ENCODE measurements at places on chromosomes 5 and 9. TPM values are rescaled to one million over a fixed set of nuclear protein-coding genes. Genes with fewer than 3 reads are reported as not detected.

Gene IGIP
- 2.9 TPM for total RNA-seq

Gene TIMD4
- total RNA-seq, result 4.6 TPM

- peaks cover 63% of the 10 kb centered on the region for H3K4me1 ChIP-seq
- no peak overlapping the region for H3K27ac ChIP-seq
- DNase-seq, result no peak
- H3K36me3 ChIP-seq, result peaks cover 4% of the 10 kb centered on the region
- H3K27me3 ChIP-seq, result no peaks in the 10 kb centered on the region
- H3K4me3 ChIP-seq, result no peak overlapping the region
These were observed 66.5 kb upstream of the TGFBR1 start for GRCh38 chr9:99038484-99038820.

DNA sequence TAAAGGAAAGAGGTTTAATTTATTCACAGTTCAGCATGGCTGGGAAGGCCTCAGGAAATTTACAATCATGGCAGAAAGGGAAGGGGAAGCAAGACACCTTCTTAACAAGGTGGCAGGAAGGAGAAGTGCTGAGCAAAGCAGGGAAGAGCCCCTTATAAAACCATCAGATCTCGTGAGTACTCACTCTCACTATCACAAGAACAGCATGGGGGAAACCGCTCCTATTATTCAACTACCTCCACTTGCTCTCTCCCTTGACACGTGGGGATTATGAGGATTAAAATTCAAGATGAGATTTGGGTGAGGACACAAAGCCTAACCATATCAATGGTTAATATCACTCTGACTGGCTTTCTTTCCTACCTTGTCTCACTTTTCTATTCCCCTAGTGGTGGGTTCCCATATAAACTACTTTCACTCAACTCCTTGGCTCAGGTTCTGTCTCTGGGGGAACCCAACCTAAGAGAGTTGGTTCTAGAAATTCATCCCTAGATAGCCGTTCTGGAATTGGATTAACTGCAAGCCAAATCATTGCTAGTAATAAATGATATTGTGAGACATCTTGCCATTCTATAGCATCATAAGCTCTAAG, 749.8 kb upstream of the GRAMD2B start:
- H3K4me1 ChIP-seq, result no peaks in the 10 kb centered on the region
- H3K27ac ChIP-seq, result no peak overlapping the region
- H3K36me3 ChIP-seq, result no peaks in the 10 kb centered on the region
- no peak overlapping the region for H3K4me3 ChIP-seq

DNA sequence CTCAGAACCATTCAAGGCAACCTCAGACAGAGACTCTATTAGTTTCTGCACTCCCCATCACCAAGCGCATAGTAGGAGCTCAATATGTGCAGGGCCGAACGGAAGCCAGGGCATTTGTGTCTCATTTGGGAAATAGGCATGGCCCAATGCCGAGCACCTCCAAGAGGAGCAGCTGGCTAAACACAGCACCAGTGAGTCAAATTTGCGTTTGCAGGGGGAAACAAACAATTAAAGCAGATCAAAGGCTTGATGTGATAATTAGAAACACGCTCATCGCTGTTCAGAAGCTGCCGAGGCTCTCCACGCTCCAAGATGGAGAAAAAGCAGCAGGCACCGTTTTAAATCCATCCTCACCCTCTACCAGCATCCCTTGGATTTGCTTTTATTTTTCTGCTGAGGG, 225.3 kb downstream of the AGTPBP1 start:
- H3K27me3 ChIP-seq, result peaks cover 10% of the 10 kb centered on the region
- H3K36me3 ChIP-seq, result no peaks in the 10 kb centered on the region
- H3K4me1 ChIP-seq, result no peaks in the 10 kb centered on the region
- no peak overlapping the region for H3K27ac ChIP-seq
- DNase-seq, result no peak
- no peak overlapping the region for H3K4me3 ChIP-seq

- H3K27ac ChIP-seq, result no peak within 1 kb of the TSS
- peak within 1 kb of the TSS; percentile 0 for H3K4me3 ChIP-seq
- no peaks in the 10 kb centered on the region for H3K36me3 ChIP-seq
- peak; percentile 73 for DNase-seq
These were observed at the start of gene FGFR4 for GRCh38 chr5:177086654-177087397. Gene FGFR4 (plus strand): TSS chr5:177086915. CDS start chr5:177089603, 2,688 bp downstream.

- H3K27ac ChIP-seq, result no peak overlapping the region
- no peaks in the 10 kb centered on the region for H3K27me3 ChIP-seq
- H3K36me3 ChIP-seq, result no peaks in the 10 kb centered on the region
- no peak overlapping the region for H3K4me3 ChIP-seq
- no peaks in the 10 kb centered on the region for H3K4me1 ChIP-seq
- DNase-seq, result no peak
These were observed 192.0 kb downstream of the FBN2 start for GRCh38 chr5:128346038-128346437.

DNA sequence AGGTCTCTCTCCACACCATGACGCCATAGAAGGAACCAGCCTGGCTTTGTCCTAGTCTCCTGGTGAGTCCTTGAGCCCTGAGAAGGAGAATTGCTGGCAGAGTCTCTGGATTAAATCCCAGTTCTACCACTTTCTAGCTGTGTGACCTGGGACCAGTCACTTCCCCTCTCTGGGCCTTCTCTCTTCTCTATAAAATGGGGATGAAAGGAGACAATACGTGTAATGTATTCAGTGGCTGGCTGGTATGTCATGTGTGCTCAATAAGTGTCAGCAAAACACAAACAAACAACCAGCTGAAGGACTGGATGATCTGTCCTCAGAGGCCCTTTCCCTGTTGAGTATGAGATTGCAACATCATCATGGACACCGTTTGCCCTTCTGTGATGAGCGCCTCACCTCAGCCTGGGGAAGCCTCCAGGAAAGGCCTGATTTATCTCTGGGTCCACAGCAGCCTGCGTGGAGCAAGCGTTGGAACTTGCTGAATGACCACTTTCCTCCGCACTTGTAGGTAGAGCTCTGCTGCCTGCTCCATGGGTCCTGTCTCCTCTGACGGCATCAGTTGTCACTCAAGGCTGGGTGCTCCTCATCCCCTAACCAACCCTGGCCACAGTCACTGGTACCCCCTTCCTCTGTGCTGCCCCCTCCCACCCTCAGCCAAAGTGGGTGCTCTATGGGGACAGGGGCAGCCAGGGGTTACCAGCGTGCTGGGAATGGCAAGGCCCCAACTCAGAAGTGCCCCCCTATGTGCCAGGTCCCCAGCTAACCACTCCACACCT, 3.6 kb upstream of the NR5A1 start:
- no peaks in the 10 kb centered on the region for H3K36me3 ChIP-seq
- H3K4me1 ChIP-seq, result no peaks in the 10 kb centered on the region
- H3K27ac ChIP-seq, result no peak overlapping the region
- H3K27me3 ChIP-seq, result peaks cover 4% of the 10 kb centered on the region
- no peak overlapping the region for H3K4me3 ChIP-seq

DNA sequence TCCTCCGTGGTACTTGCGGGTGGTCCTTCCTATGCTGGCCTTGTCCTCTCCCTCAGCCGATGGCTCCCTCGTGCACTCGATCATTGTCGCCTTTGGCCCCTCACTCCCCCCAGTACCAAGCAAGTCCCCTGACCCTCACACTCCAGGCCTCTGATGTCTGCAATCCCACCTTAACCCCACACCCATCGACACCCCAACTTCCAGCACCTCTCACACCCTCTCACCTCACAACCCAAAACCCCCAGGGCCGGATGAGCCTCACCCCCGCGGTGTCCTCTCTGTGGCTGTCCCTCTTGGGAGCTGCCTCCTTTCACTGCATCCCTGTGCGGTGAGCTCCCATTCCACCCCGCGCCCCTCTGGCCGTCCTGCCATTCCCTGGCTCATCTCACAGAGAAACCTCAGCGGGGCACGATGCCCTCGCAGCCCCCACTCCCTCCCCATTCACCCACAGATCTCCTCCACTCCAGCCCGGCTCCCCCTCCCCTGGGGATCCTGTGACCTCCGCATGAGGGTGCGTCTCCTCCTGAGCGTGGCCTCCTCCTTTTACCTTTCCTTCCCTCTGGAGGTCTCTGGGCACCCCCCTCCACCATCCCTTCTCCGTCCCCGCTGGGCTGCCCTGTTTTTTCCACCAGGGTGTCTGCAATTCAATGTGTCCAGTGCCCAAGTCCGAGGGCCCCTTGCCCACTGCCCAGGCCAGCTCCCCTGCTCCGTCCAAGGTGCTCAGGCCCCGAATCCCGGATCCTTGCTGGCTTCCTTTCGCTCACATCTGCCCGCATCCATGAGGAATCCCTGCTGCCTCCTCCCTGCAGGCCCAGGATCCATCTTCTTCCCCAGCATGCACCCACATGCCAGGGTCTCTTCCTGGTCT, 15.8 kb upstream of the RNU6ATAC start:
- H3K4me3 ChIP-seq, result no peak overlapping the region
- no peak for DNase-seq
- H3K36me3 ChIP-seq, result peaks cover 6% of the 10 kb centered on the region
- peaks cover 32% of the 10 kb centered on the region for H3K4me1 ChIP-seq
- peaks cover 10% of the 10 kb centered on the region for H3K27me3 ChIP-seq
- H3K27ac ChIP-seq, result no peak overlapping the region

GRCh38 chr5:154895606-154896561, 37.5 kb downstream of the CNOT8 start:
- no peak overlapping the region for H3K4me3 ChIP-seq
- no peaks in the 10 kb centered on the region for H3K27me3 ChIP-seq
- DNase-seq, result no peak
- H3K27ac ChIP-seq, result no peak overlapping the region
- peaks cover 2% of the 10 kb centered on the region for H3K4me1 ChIP-seq

- no peak overlapping the region for H3K27ac ChIP-seq
- H3K27me3 ChIP-seq, result peaks cover 66% of the 10 kb centered on the region
- DNase-seq, result peak; percentile 46
- peaks cover 30% of the 10 kb centered on the region for H3K4me1 ChIP-seq
These were observed 2.5 kb downstream of the FST start for GRCh38 chr5:53482717-53483638.

- peaks cover 50% of the 10 kb centered on the region for H3K4me1 ChIP-seq
- peaks cover 12% of the 10 kb centered on the region for H3K36me3 ChIP-seq
- DNase-seq, result no peak
- H3K27ac ChIP-seq, result no peak overlapping the region
- H3K4me3 ChIP-seq, result peak overlapping the region; percentile 88
These were observed 1.9 kb downstream of the NOTCH1 start for GRCh38 chr9:136543830-136544547.

DNA sequence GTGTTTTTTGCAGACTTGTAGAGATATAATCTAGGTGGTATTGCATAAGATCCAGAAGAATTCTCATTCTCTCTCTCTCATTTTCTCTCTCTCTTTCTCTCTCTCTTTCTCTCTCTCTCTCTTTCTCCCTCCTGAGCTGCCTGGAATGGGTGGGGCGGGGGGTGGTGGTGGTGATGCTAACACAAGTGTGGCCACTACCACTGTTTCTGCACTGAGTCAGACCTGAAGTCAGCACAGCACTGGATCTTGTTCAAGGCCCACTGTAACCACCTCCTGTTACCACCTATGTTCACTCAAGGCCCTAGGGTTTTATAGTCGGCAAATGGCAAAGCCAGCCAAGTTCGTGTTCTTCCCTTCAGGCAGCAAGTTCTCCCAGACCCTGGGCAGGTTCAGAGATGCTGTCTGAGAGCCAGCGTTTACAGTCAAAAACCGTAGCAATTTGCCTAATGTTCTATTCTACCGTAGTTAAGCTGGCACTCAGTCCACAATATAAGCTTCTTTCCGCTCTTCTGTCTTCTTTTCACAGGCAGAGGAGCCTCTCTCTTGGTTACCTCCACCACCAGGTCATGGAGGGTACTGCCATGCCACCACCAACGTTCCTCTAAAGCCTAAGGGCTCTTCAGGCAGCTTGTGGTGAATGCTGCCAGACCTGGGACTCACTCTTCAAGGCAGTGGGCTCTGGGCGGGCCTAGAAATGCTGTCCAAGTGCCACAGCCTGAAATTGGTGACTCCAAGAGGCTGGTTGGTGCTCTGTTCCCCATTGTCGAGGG, 235.7 kb upstream of the PRR16 start:
- no peak overlapping the region for H3K27ac ChIP-seq
- no peaks in the 10 kb centered on the region for H3K36me3 ChIP-seq
- no peak overlapping the region for H3K4me3 ChIP-seq
- DNase-seq, result no peak
- no peaks in the 10 kb centered on the region for H3K27me3 ChIP-seq
- H3K4me1 ChIP-seq, result no peaks in the 10 kb centered on the region

GRCh38 chr5:171593976-171594375, 174.5 kb downstream of the FGF18 start:
- no peak overlapping the region for H3K27ac ChIP-seq
- no peaks in the 10 kb centered on the region for H3K27me3 ChIP-seq
- no peaks in the 10 kb centered on the region for H3K36me3 ChIP-seq
- H3K4me3 ChIP-seq, result no peak overlapping the region

DNA sequence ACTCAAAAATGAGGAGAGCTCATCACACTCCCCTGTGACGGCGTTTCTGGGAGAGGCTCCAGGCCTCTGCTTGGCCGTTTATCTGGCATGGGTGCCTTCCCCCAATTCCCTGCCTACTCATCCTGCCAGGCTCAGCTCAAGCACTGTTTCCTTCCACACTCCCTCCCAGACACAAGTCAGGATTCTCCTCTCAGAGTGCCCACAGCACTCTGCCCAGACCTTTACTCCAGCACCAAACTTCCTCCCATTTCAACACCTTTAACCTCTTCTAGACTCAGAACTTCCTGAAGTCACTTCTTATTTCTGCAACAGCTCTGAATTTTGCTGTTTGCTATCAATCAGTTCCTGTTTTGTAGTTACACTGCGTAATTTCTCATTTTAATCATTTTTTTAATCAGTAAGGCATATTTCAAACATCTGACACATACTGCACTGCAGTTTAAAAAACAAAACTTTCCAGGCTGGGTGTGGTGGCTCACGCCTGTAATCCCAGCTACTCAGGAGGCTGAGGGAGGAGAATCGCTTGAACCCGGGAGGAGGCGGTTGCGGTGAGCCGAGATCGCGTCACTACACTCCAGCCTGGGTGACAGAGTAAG, 16.0 kb downstream of the TRMO start:
- H3K27ac ChIP-seq, result peak overlapping the region; percentile 97
- H3K36me3 ChIP-seq, result peaks cover 32% of the 10 kb centered on the region
- H3K27me3 ChIP-seq, result no peaks in the 10 kb centered on the region
- DNase-seq, result peak; percentile 51
- H3K4me1 ChIP-seq, result peaks cover 59% of the 10 kb centered on the region
- H3K4me3 ChIP-seq, result peak overlapping the region; percentile 65

All from activated CD8-positive, alpha-beta memory T cell treated with anti-CD3 and anti-CD28 coated beads, Interleukin-2, amount 10 ng/mL, durations not matched to agents 7 days and 5 days (primary cell).